Activated CD8-positive, alpha-beta memory T cell treated with anti-CD3 and anti-CD28 coated beads for 48 hours (primary cell): ENCODE measurements at places on chromosomes 12 and 14.

- DNase-seq: no peak
Observed at GRCh38 chr12:34368079-34368478, 345.8 kb downstream of the ALG10 start.

GRCh38 chr12:57813111-57813970, 5.2 kb downstream of the AVIL start:
- DNase-seq: no peak

- no peak for DNase-seq
Observed at GRCh38 chr14:22448905-22449599, 140.0 kb downstream of the DAD1 start.

- DNase-seq: no peak
Observed at GRCh38 chr14:104559804-104560585, 19.6 kb upstream of the C14orf180 start.

- DNase-seq: no peak
Observed at GRCh38 chr12:78002878-78003277, 172.2 kb downstream of the NAV3 start.

DNA sequence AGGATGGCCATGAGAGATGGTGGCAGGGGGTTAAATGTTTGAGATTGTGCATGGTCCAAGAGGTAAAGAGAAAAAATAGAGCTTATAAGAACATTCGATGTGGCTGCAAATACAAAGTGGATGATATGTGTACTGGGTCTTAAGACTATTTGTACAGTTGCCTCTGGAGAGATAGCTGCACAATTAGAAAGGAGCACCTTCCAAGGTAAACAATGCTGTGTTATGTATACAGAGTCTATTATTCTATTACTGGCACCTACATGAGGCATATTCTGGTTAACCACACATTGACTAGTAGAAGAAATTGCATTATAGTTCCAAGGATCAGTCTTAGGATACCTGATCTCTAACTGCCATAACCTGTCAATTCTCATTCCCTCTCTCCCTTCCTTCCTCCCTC, 238.0 kb upstream of the FOXN3 start:
- DNase-seq: no peak

- DNase-seq: no peak
Observed at GRCh38 chr14:68814238-68814538, 21.3 kb upstream of the ZFP36L1 start.

GRCh38 chr14:64844272-64844671, 35.4 kb downstream of the SPTB start:
- no peak for DNase-seq

- DNase-seq: no peak
Observed at GRCh38 chr14:33435911-33436689, 497.4 kb downstream of the NPAS3 start.

- DNase-seq: no peak
Observed at GRCh38 chr12:6813363-6813762, 8.3 kb upstream of the GPR162 start.

GRCh38 chr12:1848146-1848545, 27.8 kb downstream of the LRTM2 start:
- no peak for DNase-seq

GRCh38 chr12:6684609-6685008, 4.6 kb downstream of the ZNF384 start:
- no peak for DNase-seq

DNA sequence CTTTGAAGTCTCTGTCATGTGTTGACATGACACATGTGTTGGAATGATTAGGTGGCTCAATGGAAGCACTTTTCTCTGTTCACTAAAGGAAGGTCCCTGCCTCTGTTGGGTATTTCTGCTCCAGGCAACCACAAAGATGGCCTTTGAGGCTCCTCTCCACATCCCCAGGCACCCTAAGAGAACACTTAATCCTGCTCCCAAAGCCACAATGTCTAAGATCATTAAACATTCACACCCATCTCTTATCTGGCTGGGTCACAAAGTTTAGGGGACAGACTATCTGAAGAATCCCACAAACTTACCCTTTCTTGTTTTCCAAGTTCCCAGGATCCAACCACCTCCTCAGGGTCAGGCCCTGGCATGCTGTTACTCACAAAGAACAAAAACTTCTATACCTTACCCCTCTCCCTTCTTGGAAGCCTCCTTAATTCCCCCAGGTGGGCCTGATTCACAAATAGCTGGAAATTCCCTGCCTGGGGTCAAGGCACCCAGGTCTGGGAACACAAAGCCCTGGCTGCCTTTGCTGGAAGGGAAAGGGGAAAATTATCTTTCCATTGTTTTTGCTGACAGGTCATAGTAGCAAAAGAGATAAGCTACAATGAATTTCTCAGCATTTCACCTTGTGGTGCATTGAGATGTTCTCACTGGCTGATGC, 333.7 kb downstream of the PCNX1 start:
- no peak for DNase-seq

- no peak for DNase-seq
Observed at GRCh38 chr12:2126676-2127406, 74.1 kb downstream of the CACNA1C start.

DNA sequence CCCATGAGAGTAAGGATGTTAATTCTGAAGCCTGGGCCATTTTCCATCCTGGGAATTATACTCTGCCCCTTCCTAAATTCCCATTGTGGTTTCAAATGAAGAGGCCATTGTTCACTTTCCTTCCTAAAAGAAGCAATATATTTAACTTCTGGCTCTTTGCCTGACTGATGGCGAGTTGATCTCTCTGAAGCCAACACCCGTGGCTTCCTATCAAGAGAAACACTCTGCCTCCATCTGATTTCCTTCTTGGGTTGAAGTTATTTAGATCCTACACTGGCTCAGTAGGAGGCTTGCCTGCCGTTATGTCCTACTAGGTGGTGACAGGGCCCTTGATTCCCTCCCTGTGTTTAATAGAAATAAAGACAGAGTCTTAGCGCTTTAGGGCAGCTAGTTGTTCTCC, 97.4 kb downstream of the PRKCH start:
- no peak for DNase-seq

DNA sequence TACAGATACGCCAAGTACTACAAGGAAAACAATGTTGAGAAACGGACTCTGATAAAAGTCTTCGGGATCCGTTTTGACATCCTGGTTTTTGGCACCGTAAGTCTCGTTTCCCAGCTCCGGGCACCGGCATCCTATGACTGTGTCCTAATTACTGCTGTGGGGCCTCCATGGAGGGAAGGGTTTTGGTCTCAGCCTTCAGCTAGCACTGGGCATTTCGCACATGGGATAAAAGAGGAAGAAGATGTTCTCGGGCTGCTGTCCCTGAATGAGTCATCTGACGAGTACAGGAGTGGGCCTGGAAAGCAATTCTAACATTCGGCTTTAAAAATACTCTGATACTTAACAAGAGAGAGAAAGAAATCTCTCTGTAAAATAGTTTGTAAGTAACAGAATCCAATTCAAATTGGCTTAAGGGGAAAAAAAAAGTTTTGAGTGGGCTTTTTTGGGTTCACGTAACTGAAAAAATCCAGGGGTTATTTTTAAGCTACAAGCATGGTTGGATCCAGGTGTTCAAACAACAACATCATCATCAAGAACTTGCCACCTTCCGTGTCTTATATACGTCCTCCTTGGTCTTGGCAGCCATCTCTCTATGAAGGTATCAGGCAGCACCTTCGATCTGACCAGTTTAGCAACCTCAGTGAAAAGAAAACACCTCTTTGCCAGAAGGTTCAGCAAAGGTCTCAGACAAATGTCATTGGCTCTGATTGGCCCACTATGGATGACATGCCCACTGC, 34.4 kb upstream of the P2RX4 start:
- DNase-seq: no peak

DNA sequence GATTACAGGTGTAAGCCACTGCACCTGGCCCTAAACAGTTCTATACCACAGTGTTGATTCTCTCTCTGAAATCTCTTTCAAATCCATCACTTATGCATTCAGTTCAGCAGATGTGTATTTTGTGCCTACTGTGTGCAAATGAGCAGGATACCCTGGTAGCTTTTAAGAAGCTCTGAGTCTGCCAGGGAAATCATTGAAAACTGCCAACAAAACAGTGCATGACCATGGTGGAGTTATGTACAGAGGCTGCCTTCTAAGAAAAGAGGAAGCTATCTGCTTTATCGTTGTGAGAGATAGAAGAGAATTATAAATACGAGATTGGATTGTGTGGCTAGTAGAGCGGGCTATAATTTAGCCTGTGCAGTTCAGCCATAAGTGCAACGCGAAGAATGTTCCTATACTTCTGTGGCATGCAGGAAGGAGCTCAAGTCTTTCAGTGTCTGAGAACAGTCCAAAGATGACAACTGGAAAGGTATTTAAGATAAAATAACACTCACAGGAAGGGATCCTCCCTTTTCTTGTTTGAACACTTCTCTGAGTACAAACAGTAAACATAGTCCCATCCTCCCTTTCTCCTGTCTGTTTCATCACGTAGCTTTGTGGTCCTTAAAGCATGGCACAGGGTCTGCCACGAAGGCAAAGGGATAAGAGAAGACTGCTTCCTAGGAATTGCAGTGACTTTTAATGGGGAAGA, 4.3 kb downstream of the DIP2B start:
- DNase-seq: no peak

GRCh38 chr12:124875803-124876132, 12.1 kb upstream of the SCARB1 start:
- no peak for DNase-seq

GRCh38 chr14:46571970-46572369, 79.6 kb downstream of the RPL10L start:
- no peak for DNase-seq

- no peak for DNase-seq
Observed at GRCh38 chr12:27424631-27425230, 21.8 kb upstream of the SMCO2 start.

DNA sequence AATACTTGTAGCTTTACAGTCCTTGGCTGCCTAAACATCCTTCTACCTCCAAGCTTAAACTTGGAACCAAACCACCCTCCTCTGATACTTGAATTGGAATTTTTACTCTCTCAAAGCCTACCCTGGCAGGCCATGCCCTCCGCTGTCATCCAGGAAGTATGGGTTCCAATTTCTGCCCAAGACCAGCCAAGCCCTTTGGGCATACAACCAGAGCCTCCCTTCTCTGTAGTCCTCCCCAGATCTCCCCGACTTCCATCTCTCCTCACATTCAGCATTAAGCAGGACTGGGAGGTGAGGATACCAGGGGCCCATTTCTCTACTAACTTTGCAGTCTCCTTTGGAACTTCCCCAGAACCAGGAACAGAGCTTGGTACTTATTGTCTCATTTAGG, 369 bp upstream of the DHH start:
- no peak for DNase-seq
